ENCODE measurements at places on chromosomes 4 and X.

- no peak for DNase-seq
Measured at GRCh38 chrX:68060506-68061205, 372.6 kb downstream of the OPHN1 start.

GRCh38 chrX:25204182-25204581 is 188.4 kb upstream of the ARX start:
- no peak for DNase-seq

DNA sequence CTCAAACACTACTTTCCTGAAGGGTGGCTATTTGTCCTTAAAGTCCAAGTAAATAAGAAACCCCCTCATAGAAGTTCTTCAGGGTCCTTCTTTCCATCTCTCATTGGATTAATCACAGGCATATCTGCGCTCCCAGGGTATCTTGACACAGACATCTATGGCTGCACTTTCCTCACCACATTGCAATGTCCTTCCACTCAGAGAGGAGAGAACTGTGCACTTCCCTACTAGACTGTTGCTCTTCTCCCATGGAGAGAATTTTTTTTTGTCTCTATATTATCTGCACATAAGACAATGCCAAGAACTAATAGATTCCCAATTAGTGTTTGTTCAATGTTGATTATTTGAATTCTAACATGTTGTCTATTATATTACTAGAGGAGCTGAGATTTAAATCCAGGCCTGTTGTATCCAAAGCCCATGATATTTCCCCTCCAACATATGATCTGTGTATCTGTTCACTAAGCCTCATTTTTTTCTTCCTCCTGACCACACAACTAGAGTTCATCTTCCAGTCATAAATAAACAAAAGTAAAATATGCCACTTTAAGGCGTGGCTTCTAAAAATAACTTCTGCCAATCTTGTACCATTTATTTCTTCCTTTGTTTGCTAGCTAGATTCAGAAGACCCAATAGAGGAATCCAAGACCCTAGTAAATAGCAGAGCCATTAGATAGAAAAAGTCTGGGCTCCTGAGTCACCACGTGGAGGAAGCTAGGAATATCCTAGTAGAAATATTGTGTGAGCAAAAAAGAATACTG is 61.5 kb upstream of the FAM241A start:
- no peak for DNase-seq

DNA sequence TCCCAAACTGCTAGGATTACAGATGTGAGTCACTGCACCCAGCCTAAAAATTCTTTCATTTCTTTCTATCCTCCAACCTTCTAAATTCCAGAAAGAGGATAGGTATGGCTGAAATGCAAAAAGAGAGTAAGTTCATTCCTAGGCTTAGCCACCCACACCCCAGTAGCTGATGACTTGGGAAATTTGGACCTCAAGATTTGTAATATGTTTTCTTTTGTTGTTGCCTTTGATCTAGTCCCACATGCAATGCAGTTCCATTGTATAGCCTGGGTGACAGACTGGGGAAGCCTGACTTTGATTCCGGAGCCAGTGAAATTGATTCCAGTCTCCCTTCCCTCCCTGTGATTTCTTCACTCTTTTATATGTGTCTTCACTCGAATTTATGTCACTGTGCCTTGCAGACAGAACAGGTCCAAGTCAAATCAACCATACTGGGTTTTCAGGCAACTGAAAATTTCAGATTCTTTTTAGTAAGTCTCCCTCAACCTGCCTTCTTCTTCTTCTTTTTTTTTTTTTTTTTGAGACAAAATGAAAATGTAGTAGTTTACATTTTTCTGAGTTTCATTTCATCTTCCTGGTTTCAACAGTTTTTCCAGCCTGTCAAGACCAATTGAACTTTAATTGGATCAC is 176.2 kb upstream of the RBPJ start:
- no peak for DNase-seq

Measured in hypothalamus (tissue), 51 donors.